ENCODE measurements at places on chromosomes 1 and 21.

- peak; percentile 21 for DNase-seq
These were observed 9.1 kb downstream of the NHLH1 start for GRCh38 chr1:160375788-160376524.

GRCh38 chr1:108671143-108671542 is 10.2 kb upstream of the HENMT1 start:
- DNase-seq: no peak

DNA sequence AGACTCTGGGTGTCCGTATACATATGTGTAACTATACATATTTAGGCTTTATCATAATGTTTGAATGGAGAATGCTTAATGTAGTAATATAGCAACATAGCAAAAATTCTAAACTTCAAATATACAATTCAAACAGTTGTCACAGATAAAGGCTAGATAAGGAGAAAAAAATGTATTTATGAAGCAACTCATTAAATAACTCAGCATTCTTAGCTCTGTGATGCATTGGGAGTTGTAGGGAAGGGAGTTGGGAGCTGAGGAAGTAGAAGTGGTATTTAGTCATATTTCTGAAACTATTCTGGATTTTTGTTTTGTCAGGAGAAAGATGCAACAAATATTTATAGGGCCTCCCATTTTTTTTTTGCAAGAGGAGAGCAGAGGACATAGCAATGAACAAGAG is 197.8 kb downstream of the PBX1 start:
- no peak for DNase-seq

DNA sequence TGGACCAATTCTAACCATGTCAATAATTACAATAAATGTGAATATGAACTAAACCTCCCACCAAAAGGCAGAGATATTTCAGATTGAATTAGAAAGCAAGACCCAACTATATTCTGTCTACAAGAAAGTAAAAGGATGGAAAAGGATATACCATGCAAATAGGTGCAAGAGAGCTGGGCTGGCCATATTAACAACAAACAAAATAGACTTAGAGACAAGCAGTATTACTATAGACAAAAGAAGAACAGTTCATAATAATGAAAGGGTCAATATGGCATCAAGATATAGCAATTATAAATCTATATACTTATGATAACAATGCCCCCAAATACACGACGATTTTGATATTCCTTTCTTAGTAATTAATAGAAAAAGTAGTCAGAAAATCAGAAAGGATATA is 67.3 kb upstream of the IFFO2 start:
- no peak for DNase-seq

DNA sequence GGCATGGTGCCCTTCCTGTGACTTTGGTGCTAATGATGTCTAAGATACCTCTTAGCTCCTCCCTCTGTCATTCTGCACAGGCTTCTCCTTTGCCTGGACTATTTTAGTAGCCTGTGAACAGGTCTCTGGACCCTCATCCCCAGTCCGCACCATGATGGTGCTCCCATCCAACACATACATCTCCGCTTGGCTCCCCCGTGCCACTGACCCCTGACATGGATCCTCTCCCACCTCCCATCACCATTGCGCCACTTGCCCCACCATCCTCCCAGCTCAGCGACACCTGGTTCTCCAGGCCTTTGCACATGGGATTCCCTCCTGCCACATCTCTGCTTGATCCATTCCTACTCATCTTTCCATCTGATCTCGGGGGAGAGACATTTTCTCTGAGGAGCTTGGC is 33.9 kb downstream of the RUNX3 start:
- DNase-seq: peak; percentile 17

DNA sequence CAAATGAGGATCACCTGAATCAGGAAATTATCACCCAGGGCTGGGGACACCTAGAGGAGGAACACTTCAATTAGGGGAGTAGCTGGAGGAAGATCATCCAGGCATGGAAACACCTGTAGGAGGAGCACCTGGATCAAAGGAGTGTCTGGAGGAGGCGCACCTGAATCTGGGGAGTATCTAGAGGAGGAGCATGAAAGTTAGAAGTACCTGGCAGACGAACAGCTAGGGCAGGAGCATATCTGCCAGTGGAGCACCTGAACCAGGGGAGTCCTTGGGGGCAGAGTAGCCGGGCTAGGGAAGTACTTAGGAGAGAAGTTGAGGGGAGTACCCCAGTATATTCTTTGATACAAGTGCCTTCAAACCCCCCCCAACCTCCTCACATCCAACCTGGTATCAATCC is 1.3 kb downstream of the C1orf210 start:
- no peak for DNase-seq

DNA sequence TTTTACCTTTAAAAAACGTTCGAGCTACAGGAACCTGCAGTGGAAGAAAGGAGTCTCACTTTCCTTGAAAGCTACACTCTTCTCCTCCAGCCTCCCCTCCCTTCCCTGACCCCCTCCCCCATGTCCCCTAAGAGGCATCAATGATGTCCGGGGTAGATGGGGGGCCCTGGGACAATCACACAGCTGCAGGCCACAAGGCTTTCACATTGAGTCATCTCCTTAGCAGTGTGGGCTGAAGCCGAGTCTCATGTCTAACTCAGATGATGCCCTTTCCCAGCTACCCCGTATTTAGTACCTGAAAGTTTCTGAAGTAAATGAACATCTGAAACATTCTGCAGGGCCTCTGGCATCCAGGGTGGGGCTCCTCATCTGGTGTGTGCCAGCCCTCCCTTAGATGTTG is 6.3 kb upstream of the GPR25 start:
- DNase-seq: peak; percentile 56

DNA sequence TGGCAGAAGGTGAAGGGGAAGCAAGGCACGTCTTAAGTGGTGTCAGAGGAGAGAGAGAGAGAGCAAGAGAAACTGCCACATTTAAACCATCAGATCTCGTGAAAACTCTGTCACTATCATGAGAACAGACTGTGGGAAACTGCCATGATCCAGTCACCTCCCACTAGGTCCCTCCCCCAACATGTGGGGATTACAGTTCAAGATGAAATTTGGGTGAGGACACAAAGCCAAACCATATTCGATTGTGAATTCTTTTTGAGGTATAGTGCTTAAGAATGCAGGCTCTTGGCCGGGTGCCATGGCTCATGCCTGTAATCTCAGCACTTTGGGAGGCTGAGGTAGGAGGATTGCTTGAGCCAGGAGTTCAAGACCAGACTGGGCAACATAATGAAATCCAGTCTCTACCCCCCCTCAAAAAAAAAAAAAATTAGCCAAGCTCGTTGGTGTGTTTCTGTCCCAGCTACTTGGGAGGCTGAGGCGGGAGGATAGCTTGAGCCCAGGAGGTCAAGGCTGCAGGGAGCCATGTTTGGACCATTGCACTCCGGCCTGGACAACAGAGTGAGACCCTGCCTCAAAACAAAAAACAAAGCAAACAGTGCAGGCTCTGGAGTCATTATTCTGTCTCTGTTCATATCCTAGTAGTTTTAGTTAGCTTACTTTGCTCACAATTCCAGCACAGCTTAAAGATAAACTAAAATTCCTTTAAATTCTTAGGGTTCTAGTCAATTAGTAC is 6.0 kb downstream of the ZCCHC17 start:
- DNase-seq: no peak

- no peak for DNase-seq
These were observed 255.4 kb upstream of the PLXNA2 start for GRCh38 chr1:208499601-208500000.

DNA sequence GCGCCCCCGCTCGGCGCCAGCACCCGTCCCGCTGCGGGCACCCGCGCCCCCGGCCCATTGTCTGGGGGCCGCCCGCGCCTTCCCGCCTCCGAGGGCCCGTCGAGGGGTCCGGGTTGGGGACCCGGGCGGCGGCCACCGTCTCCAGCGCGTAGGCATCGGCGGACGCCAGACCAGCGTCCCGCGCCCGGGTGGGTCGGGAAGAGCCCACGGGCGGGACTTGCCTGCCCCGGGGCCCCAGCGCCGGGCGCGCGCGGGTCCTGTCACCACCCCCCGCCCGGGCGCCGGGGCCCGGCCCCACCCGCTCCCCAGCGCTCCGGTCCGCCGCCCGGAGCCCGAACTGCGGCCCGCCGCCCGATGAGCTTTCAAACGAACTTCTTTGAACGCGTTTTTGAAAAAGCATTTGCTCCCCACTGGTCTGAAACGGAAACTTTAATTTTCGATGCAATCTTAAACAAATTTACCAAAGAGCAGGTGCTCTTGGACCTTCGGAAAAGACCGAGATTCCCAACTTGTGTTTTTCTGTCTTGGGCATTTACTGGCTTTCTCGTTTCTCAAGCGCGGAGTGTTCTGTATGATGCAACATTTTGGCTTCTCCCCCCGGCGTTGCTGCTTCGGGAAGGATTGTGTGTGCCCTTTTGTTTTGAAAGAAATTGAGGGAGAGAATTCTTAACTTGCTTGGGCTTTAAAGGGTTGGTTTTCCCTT is 615 bp downstream of the CLIC4 start:
- DNase-seq: peak; percentile 33

DNA sequence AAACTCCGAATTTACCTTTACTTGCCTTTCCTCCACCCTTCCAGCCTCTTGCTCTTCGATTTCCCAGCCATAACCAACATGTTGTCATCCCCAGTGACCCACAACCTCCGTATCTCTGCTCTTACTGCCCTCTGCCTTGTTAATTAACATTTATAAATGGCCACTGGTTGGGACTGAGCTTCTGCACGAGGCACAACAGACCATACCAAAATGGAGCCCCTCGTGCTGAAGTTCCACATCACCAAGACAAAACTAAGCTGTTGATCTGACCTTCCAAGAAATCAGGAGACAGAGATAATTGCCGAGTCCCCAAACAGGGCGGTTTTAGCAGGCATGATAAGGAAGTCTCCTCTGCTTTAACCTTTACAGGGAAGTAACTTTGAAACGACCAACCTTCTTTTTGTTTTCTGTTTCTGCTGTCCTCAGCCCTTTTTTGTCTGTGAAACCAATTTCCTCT is 71.9 kb downstream of the NMNAT2 start:
- no peak for DNase-seq

- no peak for DNase-seq
These were observed 132.7 kb downstream of the UCK2 start for GRCh38 chr1:165960136-165960535.

- DNase-seq: no peak
These were observed 26.1 kb upstream of the SLAMF6 start for GRCh38 chr1:160548960-160549664.

DNA sequence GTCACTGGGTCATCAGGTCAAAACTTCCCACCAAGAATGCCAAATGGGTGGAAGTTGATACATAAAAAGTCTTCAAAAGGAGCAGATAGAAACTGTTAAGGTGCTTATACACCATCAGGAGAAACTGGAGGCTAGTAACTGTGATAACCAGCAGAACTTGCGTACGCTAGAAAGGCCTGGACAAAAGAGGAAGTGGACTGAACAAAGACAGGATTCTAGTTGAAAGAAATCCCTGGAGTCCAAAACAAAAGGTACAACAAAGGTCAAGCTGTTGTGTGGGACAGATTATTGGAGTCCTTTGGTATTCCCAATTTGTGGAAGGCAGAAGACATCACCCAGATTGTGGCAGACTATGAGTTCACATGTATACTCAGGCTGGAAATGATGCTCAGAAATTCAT is 215.8 kb upstream of the PBX1 start:
- no peak for DNase-seq

GRCh38 chr1:85025940-85026339 is 22.4 kb downstream of the MCOLN3 start:
- no peak for DNase-seq

- no peak for DNase-seq
These were observed 435.1 kb downstream of the PRDM2 start for GRCh38 chr1:14135070-14135469.

GRCh38 chr1:210302501-210302900 is 26.2 kb upstream of the HHAT start:
- DNase-seq: no peak

GRCh38 chr1:59075021-59075420 is 221.9 kb upstream of the FGGY start:
- DNase-seq: no peak

DNA sequence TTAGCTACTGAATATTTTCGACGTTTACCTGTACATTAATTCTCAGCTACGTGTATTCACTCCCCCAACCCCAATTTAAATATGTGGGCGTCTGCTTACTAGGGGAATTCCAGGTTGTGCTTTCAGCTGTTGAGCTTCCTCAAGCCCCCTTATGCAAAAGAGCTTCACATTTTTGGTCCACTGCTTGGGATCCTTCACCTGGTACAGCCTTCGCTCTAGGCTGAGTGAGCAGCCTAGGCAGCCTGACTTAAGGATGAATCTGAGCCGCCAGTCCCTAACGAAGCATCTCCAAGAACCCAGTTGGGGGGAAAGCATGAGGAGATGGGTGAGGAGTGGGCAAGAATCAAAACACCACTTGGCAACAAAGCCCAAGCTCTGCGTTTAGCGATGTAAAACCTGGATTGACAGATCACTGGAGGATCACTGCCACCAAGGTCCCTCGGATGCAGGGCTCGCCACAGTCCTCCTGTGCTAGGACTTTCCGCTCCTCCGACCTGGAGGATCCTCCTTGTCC is 674 bp downstream of the BCL10 start:
- no peak for DNase-seq

DNA sequence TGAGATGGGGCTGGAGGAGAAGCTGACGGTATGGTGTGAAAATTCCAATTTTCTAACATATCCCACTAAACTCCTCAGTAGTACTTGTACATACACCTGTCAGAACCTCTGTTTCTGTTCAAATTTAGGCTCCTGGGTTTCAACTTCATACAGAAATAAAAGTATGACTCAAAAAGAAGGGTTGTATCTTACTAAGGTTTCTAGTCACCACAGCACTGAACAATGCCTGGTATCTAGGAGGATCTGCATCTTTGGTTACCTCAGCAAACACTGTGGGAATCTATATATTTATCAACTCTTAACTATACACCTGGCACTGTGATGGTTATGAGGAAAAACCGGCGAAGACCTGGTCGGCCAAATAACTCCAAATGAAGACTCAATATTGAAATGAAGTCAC is 13.8 kb downstream of the RBM34 start:
- DNase-seq: no peak

Data from activated CD4-positive, alpha-beta memory T cell treated with anti-CD3 and anti-CD28 coated beads, Interleukin-2, amount 10 ng/mL, durations not matched to agents 7 days and 5 days (primary cell).